Fibroblast of lung (primary cell): ENCODE measurements at places on chromosomes 7 and 10.
A peak's percentile ranks its signal among the peaks of the same experiment; 100 is the strongest.

DNA sequence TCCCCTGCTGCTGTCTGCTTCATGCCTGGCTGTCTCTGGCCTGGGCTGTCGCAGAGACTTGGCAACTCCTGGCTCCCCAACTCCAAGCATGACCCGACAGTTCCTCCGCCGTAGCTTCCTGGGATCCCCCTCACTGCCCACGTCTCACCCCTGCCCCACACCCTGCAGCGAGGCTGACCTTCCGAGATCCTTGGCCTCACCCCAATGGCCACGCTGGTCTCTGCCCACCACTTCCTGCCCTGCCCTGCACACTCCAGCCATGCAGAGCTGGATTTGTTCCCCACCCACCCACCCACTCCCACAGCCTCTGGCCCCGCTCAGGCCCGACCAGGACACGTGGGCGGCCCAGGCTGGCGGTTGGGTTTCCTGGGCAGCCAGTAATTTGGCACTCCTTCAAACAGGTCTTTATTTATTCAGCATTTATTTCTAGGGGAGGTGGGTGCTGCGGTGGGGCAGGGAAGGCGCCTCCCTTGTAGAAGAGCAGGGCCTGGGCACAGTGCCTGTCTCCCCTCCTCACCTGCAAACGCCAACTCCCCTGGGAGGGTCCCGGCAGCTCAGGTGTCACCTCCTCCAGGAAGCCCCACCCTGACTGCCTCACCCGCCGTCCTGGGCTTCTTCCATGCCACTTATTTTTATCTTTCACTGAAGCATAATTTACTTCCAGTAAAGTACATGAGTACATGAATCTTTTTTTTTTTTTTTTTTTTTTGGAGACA lies 25.5 kb downstream of the GTF2IRD1 start:
- DNase-seq: peak; percentile 61

DNA sequence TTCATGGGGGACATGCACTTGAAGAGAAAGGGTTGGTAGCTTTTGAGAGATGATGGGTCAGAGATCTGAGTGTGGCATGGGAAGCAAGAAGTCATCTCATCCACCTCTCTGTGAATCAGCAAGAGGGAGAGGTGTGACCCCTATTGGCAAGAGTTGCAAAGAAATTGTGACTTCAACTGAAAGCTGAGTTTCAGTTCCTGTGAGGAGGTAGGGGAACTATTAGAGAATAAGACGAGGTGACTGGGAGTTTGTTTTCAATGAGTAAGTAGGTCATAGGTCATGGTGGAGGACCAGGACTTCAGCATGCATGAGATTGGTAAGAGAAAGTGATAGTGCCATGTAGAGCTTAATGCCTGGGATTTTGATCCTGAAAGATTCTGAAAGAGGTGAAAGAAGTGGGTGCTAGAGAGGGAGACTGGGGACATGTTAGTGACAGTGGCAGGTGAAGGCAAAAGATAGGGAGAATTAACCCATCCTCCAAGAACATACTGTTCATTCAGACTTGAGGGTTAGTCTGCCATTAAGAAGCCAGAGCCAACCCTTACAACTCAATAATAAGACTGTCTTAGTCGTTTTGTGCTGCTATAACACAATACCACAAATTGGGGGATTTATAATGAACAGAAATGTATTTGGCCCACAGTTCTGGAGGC lies 75.5 kb upstream of the CAPZA2 start:
- DNase-seq: peak; percentile 43

DNA sequence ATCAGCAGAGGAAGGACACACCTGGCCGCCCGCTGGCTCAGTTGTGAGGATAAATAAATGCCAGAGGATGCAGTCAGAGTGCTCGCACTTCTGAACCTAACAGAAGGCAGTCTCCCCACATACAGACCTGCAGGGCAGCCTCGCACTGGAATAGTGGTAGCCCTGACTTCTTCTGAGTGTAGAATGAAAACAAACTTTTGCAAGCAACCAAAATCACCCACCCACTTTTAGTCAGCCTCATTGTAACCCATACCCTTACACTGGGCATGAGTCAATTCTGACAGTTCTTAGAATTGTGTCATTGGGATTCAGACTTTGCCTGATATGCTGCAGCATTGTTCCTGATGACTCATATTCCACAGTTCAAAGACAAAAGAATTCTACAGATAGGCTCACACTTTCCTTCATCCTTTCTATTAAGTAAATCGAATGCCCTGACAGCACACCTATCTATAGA lies 167.0 kb upstream of the CDK1 start:
- DNase-seq: peak; percentile 92

GRCh38 chr7:48389977-48390376 lies 218.7 kb downstream of the ABCA13 start:
- peak; percentile 75 for DNase-seq

GRCh38 chr10:79028056-79028430 lies 40.7 kb upstream of the ZMIZ1 start:
- no peak for DNase-seq

- no peak for DNase-seq
Measured at GRCh38 chr7:150784120-150784736, 15.9 kb downstream of the TMEM176B start.

- DNase-seq: peak; percentile 82
Measured at GRCh38 chr10:119655566-119656001, 4.4 kb downstream of the BAG3 start.

DNA sequence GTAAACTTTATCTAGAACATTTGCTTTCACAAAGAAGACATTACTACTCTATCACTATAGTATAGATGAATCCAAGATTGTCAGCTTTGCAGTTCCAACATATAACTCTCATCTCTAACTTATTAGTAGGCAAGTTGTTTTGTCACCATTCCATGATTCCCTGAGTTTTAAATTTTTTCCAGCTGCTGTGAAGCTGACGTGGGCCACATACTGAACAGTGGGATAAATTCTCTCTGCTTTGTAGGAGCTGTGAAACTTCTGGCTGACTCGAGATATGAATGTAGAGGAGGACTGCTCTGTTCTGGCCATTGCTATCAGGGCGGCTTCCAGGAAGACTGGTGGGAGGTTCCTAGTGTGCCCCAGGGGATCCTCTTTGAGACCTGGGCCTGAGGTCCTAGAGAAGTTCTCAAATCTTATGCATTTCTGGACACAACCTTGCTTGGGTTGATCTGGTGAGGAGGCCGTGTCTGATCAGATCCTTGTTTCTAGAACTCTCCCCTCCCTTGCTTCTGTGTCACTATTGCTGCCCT lies 58.0 kb downstream of the LSMEM1 start:
- no peak for DNase-seq

- no peak for DNase-seq
Measured at GRCh38 chr7:125526092-125526491, 596.5 kb upstream of the POT1 start.

- no peak for DNase-seq
Measured at GRCh38 chr7:133561396-133561795, 308.5 kb downstream of the EXOC4 start.

DNA sequence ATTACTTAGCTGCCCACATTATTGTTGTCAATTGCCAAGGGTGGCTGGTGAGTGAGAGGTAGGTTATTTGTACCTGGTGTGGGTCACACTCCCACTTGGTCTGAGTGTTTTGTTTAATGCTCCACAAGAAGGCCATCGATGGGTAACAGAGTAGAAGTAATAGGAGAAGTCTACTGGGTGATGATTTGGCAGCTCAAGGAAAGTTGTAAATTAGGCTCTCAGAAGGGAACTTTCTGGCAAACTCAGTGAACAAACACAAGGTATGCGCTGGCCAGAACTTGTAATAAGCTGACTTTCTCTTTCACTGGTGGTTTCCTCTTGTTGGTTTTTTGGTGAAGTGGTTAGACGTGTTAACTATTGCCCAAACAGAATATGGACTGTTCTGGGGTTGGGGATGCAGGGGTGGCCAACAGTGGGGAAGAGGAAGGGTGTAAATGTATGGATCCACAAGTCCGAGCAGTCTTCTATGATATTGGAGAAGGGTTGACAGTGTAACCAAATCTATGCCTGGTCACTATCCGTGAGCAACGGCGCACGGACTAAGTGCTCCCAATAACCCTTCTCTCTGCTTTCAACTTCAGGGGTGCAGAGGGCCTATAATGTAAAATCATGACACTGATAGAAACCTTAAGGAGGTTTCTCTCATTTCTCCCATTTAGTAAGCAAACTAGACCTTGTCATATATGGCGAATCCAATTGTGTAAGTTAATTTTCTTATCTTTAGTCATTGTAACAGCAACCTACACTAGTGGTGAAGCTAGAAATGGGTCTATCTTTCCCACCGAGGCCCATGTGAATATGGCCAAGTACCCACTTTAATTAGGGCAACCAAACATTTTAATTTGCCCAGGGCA lies 212.8 kb downstream of the PTEN start:
- peak; percentile 17 for DNase-seq
